Common myeloid progenitor, CD34-positive (primary cell): ENCODE measurements at places on chromosomes 5 and 9.

- DNase-seq, result no peak
These were observed 109.9 kb downstream of the GABBR2 start for GRCh38 chr9:98598861-98599260.

DNA sequence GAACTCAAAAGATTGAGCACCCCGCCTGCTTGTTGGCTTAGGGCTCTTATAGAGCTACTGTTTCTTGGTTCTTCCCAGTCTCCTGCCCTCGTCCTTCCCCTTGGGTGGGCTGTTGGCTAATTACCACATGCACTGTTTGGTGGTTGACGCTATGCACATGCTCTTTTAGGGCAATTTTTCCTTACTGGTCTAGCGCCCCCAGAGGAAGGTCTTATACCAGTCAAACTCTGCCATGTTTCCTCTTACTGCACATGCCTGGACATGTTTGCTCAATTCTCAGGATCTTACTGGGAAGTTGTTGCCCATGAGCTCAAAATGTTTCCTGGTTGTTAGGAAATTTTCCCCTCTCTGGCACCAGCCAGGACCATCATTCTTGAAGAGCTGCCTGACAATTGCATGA, 101.9 kb downstream of the SLC28A3 start:
- no peak for DNase-seq

GRCh38 chr5:143054480-143054941, 284.3 kb downstream of the ARHGAP26 start:
- DNase-seq, result peak; percentile 79

GRCh38 chr9:27472195-27472594, 51.9 kb upstream of the IFNK start:
- DNase-seq, result peak; percentile 62
